ENCODE measurements at places on chromosomes 12 and 14.

- no peak for DNase-seq
Measured at GRCh38 chr14:69654116-69654515, 42.7 kb downstream of the SUSD6 start.

- no peak for DNase-seq
Measured at GRCh38 chr12:466039-466438, 6.3 kb downstream of the B4GALNT3 start.

DNA sequence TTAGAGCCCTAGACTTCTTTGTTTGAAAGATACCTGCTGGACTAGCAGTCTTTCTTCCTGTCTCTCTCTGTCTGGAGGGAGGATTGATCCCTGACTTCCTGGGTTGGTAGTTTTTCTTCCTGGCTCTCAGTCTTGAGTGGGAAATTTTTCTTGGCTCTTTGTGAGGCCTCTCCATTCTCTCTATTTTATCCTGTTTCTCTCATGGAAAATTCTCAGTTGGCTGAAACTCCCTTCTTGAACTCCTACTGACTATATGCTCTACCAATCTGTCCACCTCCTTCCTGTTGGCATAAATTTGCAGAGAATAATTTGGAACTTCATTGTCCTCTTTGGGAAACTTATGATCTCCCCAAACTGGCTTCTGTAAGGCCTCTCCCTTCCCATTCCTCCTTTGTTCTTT is 24.1 kb upstream of the MUCL1 start:
- no peak for DNase-seq

GRCh38 chr14:75578102-75578785 is at the start of gene FLVCR2:
TSS of gene FLVCR2 (plus strand) at chr14:75578620. CDS start at chr14:75578973, 353 bp downstream.
- no peak for DNase-seq

DNA sequence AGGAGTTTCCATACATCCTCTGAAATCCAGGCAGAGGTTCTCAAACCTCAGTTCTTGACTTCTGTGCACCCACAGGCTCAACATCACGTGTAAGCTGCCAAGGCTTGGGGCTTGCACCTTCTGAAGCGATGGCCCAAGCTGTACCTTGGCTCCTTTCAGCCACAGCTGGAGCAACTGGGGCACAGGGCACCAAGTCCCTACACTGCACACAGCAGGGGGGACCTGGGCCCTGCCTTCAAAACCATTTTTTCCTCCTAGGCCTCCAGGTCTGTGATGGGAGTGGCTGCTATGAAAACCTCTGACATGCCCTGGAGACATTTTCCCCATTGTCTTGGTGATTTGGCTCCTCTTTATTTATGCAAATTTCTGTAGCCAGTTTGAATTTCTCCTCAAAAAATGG is 10.6 kb downstream of the AREL1 start:
- DNase-seq = no peak

GRCh38 chr14:88488897-88489296 is 65.9 kb downstream of the PTPN21 start:
- no peak for DNase-seq

- DNase-seq = no peak
Measured at GRCh38 chr12:64983771-64984278, 137.3 kb downstream of the WIF1 start.

- DNase-seq = no peak
Measured at GRCh38 chr12:12874029-12874428, 17.3 kb upstream of the GPRC5A start.

GRCh38 chr12:85821759-85822158 is 14.4 kb downstream of the RASSF9 start:
- no peak for DNase-seq

GRCh38 chr12:63150713-63151622 is at the start of gene AVPR1A:
TSS of gene AVPR1A (minus strand) at chr12:63151201. CDS start at chr12:63150836, 365 bp downstream.
- DNase-seq = no peak

DNA sequence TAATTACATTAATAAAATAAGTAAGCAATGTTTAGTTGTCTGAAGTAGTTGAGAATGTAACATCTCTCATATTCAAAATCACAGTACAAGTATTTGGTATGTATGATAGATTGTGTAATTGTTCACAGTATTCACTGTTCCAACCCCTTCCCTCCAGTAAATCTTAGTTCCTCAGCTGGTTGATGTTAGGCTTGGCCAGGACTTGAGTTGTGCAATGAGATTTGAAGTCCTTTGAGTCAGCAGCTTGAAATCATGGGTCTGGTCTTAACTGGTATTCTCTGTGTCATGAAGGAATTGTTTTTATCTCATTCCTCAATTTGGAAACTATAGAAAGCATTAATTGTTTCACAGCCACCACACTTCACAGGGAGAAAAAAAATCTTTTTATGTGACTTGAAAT is 477.1 kb downstream of the FSCB start:
- DNase-seq = no peak

DNA sequence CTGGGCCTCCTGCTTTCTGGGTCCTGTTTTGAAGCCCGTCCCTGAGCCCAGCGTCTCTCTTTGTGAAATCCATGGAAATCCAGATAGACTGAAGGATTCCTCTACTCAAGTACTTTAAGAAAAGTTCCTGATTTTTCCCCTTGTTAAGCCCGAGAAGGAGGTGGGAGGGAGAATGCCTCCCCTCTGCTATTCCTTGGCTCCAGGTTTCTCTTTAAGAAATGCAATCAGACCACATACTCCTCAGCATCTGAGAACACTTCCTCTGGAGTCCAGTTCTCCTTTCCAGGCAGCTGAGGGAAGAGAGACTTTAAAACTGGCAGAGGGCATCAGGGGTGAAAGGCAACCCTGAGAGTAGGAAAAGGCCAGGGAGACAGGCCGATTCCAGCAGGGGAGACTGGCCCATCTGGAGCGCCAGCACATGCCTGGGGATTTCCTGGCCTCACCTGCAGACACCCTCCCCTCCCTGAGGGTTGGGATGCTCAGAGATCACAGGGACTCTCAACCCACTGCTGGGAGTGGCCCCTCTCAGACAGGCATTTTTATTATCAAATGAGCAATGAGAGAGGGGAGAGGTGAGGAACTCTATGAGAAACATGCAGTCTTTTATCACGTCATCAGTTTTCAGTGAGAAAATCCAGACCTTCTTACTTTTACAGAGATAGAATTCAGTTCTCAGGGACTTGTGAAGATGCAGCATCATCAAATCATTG is 2.0 kb upstream of the EMP1 start:
- no peak for DNase-seq

GRCh38 chr12:91892081-91892855 is 253.4 kb downstream of the BTG1 start:
- DNase-seq = no peak

DNA sequence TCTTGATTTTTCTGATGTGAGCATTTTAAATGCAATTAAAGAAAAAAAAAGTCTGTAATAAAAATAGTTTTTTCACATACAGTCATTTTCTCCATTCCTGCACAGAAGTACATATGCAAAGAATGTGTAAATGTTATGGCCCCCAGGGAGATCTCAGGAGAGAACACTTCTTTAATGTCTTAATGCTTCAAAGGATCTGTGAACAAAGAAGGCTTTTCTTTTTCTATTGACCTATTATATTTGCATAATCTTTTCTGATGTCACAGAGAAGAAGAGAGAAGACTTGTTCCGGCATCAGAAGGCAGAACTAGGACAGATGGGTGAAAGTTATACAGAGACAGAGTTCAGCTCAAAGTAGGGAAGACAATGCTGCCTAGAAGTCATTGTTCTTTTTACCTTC is 413.5 kb upstream of the STXBP6 start:
- DNase-seq = no peak

- DNase-seq = no peak
Measured at GRCh38 chr14:102554821-102555819, 37.3 kb upstream of the RCOR1 start.

GRCh38 chr12:39467432-39467870 is 24.5 kb upstream of the KIF21A start:
- peak; percentile 3 for DNase-seq

DNA sequence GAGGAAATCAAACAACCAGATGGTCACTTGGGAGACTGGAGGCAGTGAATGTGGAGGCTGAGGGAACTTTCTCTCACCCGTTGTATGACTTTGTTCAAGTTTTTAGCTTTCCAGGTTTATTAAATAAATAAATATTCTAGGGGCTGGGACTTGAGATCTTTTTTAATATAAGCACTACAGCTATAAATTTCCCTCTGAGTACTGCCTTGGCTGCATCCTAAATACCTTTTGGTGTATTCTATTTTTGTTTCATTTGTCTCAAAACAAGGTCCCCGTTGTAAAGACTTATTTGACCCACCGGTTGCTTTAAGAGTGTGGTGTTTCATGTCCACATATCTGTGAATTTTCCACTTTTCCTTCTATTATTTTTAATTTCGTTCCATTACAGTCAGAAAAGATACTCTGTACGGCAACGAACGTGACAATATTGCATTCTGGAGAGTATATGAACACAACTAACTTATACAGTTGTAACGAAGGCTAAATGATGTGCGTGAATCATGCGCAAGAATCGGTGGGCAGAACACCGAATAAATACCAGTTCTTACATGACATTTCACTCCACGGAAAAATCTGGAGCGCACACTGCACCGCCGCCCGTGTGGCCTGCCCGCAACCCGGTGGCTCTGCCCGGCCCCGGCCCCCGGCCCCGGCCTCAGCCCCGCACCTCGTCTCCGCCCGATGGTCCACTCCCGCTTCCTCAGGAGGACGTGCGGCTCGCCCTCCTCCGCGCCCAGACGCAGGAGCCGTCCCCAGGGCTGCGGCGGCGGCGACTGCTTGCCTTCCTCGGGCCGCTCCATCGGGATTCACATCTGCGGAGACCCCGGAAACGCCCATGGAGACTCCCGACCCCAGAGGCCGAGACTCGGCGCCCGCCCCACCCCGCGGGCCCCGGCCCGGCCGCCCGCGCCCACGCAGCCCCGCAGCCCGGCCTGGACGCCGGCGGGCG is 602 bp downstream of the CHFR start:
- no peak for DNase-seq

GRCh38 chr12:3553681-3554370 is 62.8 kb downstream of the PRMT8 start:
- DNase-seq = no peak

GRCh38 chr12:57175428-57176138 is 28.2 kb upstream of the LRP1-AS start:
- no peak for DNase-seq

DNA sequence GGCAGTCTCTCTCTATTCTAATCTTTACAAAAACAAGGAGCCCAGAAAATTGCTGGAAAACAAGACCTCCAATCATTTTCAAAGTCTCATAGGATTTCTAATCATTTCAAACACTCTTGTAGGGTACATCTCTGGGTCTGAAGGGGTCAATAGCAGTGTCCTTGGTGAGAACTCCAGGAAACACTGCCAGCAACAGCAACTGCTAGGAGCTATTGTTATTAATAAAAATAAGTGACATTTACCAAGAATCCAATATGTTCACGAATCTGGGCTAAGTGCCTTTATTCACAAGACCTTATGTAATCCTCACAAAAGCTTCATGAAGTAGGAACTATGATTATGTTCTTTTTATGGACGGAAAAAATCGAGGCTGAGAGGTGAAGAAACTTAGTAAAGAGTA is 72.8 kb downstream of the TTC7B start:
- DNase-seq = no peak

DNA sequence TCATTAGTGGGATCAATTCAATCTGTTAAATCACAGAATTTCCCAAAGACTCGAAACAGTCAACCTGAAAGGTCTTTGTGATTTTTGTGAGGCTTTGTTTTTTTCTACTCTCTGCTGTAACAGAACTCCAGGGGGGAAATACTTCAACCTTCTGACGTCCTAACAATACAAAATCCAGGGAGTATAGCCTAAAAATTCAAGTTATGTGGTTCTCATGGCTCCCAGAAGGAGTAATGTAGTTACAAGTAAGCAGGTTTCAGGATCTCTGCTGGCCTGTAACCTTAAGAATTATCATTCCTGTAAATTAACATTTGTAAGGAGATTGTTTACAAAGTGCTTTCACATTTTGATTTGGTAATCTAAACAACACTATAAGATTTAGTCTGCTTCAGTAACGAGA is 39.9 kb downstream of the VEZT start:
- no peak for DNase-seq

All from GM12864 (cell line).